ENCODE measurements at places on chromosomes 16 and 17. TPM values are rescaled to one million over a fixed set of nuclear protein-coding genes. Genes with fewer than 3 reads are reported as not detected.

DNA sequence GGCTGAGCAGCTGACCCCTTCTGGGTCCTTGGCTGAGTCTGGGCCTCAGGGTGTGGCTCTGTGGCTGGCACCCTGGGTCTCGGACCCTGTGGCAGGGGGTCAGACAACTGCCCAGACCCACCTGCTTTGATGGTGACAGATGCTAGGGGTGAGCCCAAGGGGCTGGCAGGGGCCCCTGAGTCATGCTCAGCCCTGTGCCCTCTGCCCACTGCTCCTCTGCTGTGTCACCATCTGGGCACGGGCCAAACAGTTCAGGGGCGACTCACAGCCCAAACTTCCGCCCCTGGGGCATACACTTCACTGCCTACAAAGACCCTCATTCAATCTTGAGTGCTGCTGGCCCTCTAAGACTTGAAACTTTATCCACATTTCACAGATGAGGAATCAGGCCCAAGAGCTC, 5.7 kb downstream of the ADGRG1 start:
- no peak overlapping the region for H3K27ac ChIP-seq
- H3K27me3 ChIP-seq: no peaks in the 10 kb centered on the region
- no peak overlapping the region for H3K4me3 ChIP-seq
- H3K4me1 ChIP-seq: no peaks in the 10 kb centered on the region
- H3K36me3 ChIP-seq: no peaks in the 10 kb centered on the region

- no peak overlapping the region for H3K27ac ChIP-seq
- H3K4me3 ChIP-seq: no peak overlapping the region
- H3K27me3 ChIP-seq: peaks cover 10% of the 10 kb centered on the region
- DNase-seq: no peak
- no peaks in the 10 kb centered on the region for H3K4me1 ChIP-seq
These were observed 26.3 kb downstream of the ARHGAP23 start for GRCh38 chr17:38454532-38454931.

GRCh38 chr17:48392857-48393256, 37.2 kb downstream of the SKAP1 start:
- no peaks in the 10 kb centered on the region for H3K27me3 ChIP-seq
- H3K27ac ChIP-seq: no peak overlapping the region
- H3K4me3 ChIP-seq: no peak overlapping the region

GRCh38 chr16:31335431-31335830, 19.5 kb upstream of the ITGAX start:
- no peak overlapping the region for H3K27ac ChIP-seq
- no peak for DNase-seq
- H3K27me3 ChIP-seq: no peaks in the 10 kb centered on the region
- H3K36me3 ChIP-seq: no peaks in the 10 kb centered on the region
- H3K4me3 ChIP-seq: no peak overlapping the region

DNA sequence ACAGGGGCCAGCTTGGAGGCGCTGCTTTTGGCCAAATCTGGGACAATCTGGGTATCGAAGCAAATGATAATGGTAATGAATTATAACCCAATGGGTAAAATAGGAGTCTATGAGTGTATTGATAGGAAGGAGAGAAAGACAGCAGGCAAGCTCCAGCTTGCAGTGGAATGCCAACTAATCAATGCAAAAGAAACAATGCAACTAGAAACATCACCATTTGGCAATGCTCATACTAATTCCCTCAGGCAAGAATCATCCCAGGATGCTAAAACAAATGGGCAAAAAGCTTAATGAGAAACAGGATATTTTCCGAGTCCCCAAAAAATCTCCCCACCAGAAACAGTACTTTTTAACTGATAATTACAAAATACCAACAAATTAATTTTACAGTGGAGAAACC, 64.7 kb downstream of the ADCY9 start:
- H3K27ac ChIP-seq: no peak overlapping the region
- H3K27me3 ChIP-seq: no peaks in the 10 kb centered on the region
- H3K36me3 ChIP-seq: no peaks in the 10 kb centered on the region

GRCh38 chr17:28537219-28537610, 15.2 kb downstream of the UNC119 start:
- H3K4me1 ChIP-seq: no peaks in the 10 kb centered on the region
- H3K27me3 ChIP-seq: no peaks in the 10 kb centered on the region
- no peak for DNase-seq

- peaks cover 3% of the 10 kb centered on the region for H3K27me3 ChIP-seq
- DNase-seq: no peak
- H3K4me3 ChIP-seq: no peak overlapping the region
- H3K4me1 ChIP-seq: no peaks in the 10 kb centered on the region
- H3K27ac ChIP-seq: no peak overlapping the region
These were observed 40.4 kb downstream of the TMEM132E start for GRCh38 chr17:34619687-34620217.

Gene CCL1
- total RNA-seq: not detected

Gene ARL4D
- total RNA-seq: 1.6 TPM

Gene KRTAP2-2
- not detected for total RNA-seq

Gene INTS2
- total RNA-seq: 18.7 TPM

Data from CD4-positive, alpha-beta memory T cell (primary cell).